ENCODE measurements at places on chromosomes 1 and 21.

DNA sequence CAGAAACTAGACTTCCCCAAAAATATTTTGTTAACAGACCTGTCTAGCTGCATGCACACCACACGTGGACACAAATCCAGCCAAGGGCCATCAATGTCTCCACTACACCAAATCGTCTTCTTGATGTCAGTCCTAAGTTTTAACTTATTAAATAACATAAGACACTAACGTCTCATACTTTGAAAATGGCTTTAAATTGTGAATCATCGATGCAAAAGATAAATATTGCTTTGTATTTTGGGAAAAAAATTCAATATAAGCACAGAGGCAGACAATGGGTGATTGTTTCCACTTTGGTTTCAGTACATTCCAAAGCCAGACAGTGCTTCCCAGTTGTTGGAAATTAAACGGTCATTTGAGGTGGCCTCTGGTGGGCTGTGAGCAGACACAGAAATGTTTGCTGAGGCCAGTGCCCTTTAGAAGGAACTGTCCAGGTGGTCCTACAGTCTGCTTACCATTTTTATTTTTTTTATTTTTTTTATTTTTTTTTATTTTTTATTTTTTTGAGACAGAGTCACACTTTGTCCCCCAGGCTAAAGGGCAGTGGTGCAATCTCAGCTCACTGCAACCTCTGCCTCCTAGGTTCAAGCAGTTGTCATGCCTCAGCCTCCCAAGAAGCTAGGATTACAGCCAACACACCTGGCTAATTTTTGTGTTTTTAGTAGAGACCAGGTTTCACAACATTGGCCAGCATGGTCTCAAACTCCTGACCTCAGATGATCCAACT is 1.8 kb upstream of the KIAA2013 start:
- DNase-seq, result no peak

- no peak for DNase-seq
Measured at GRCh38 chr21:29218749-29219148, 80.0 kb upstream of the BACH1 start.

DNA sequence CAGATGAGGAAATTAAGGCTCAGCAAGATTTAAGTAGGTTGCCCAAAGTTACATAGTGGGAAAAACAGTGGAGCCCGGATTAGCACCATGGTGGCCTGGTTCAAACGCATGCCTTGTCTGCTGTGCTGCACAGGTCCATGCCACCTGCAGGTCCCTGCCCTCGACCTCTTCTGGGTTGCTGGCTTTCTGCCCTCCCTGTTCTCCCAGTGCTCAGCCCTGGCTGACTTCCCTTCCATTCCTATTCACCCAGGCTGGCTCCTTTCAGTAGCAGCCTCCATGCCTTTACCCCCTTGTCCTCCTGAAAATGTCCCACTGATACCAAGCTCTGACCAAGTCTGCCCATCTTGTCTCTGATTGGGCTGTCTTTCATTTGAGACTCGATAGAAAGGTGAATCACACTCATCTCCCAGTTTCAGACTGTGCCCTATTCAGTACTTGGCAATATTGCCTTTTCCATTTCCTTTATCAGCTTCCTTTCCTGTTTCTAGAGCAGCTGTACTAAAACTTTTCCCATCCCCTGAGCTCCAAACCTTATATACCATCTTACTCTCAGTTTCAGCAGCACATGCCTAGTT is 75.8 kb downstream of the ST3GAL3 start:
- DNase-seq, result no peak

GRCh38 chr1:184695023-184695422 is 59.6 kb downstream of the EDEM3 start:
- no peak for DNase-seq

- DNase-seq, result no peak
Measured at GRCh38 chr1:3032371-3033039, 11.2 kb downstream of the ACTRT2 start.

- no peak for DNase-seq
Measured at GRCh38 chr1:12356004-12356890, 126.4 kb downstream of the VPS13D start.

GRCh38 chr1:56268519-56269140 is 310.7 kb downstream of the PLPP3 start:
- DNase-seq, result no peak

GRCh38 chr1:51634618-51635017 is 17.7 kb downstream of the OSBPL9 start:
- DNase-seq, result no peak

GRCh38 chr21:39208624-39209333 is 25.5 kb upstream of the PSMG1 start:
- no peak for DNase-seq

DNA sequence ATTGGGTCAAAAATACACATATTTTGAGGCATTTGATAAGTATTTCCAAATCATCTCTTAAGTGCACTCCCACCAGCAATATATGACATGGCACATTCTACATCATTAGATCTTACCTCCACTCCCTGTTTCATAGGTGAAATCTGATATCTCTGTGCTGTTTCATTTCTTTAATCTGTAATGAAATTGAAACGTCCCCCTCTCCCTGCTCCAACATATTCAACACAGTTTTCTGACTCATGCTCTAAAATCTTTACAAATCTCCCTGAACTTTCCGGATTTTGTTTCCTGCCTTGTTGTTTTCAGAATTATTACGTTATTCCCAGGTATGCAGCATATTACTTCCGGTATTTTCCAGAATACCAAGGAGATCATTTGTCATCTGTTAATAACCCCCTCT is 66.1 kb upstream of the AKT3 start:
- DNase-seq, result no peak

DNA sequence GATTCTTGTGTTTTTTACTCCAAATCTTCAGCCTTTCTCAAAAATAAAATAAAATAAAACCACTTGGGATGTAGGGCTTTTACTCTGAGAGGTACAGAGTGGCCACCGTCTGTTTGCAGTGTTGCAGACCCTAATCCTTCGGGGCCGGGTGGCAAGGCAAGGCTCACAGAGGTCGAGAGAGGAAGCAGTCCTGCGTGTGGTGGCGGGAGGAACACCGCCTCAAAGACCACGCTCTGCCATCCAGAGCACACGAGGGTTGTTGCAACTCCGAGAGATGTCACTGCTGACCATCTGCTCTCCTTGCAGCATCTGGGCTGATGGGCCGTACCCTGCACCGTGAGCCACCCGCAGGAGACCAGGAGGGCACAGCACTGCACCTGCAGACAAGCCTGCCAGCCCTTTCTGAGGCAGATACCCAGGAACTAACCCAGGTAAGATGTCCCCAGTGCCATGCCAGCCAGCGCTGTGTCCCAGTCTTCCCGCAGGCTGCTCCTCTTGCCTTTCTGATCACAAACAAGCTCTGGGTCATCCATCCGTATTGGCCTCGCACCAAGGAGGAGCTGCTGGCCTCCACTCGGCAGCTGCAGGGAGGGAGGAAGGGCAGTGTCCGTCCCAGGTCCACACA is 31.5 kb downstream of the SNAP47 start:
- DNase-seq, result no peak

GRCh38 chr1:72397786-72398185 is 115.4 kb upstream of the NEGR1 start:
- no peak for DNase-seq

GRCh38 chr1:95371666-95372282 is 137.8 kb downstream of the RWDD3 start:
- no peak for DNase-seq

- no peak for DNase-seq
Measured at GRCh38 chr1:9027307-9027706, 1.1 kb upstream of the SLC2A7 start.

- DNase-seq, result no peak
Measured at GRCh38 chr1:230011333-230012092, 55.5 kb upstream of the GALNT2 start.

DNA sequence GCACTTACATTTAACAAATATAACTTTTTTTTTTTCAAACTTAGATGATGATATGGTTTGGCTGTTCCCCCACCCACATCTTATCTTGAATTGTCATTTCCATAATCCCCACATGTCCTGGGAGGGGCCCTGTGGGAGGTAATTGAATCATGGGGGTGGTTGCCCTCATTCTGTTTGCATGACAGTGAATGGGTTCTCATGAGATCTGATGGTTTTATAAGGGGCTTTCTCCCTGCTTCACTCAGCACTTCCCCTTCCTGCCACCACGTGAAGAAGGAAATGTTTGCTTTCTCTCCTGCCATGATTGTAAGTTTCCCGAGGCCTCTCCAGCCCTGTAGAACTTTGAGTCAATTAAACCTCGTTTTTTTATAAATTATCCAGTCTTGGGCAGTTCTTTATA is 432.6 kb downstream of the AMY1C start:
- DNase-seq, result no peak

DNA sequence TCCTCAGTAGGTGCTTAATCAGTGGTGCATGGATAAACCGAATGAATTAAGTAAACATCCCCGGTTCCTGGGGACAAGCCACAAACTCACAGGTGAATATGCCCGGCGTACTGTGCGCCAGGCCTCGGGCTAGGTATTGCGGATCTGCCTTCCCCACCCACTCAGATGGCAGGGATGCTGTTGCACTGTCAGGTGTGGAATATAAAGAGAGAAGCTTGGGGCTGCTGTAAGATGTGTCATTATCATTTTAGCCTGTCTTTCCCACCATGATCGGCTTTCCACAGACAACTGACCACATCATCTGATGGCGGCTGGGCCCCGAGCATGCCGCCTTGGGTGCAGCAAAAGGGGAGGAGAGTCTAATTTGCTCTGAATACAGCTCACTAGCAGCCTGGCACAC is 45.4 kb upstream of the LRP8 start:
- DNase-seq, result no peak

GRCh38 chr21:41557884-41558283 is 49.9 kb upstream of the TMPRSS2 start:
- DNase-seq, result no peak

DNA sequence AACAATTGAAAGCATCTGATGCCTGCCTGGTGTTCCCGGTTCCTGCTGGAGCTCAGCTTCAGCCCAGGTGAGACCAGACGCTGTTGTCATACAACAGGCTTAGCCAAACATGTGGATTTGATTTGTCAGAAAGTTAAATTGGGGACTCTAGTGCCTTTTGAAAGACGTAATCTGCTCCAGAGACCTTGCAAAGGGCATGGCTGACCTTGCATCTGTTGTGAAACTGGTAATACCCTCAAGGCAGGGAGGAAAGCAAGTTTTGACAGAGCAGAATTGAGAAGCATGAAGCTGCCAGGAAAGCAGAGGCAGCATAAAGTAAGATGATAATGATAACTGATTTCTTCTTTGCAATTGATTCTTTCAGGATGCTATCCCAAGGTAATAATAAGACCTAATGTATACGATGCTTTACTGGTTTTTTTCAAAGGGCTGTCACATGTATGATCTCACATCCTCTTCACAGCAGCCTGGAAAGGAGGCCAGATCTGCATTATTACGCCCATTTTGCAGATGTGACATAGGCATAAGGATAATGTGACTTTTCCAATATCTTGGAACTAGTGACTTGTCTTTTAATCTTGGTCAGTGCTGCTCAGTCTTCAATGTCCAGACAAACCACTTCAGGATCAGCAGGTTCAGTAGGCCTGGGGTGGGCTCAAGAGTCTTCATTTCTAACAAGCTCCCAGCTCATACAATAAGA is 24.7 kb upstream of the CNN3 start:
- no peak for DNase-seq

DNA sequence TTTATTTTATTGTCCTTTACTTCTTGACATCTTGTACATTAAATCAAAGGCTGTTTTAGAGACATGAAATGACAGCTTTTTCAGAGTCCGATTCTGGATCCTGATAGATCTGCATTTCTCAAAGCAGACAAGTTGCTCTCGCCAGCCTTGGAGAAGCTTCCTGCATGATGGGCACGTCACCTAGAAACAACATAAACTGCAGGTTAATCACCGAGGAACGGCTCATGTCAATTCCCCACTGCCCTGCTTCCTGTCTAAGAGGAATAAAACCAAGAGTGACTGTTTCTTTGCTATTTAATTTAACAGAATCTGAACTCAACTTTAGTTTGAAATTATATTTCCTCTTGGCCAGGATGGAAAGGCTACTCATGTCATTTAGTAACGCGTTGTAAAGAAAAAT is 77.0 kb downstream of the RWDD3 start:
- no peak for DNase-seq

DNA sequence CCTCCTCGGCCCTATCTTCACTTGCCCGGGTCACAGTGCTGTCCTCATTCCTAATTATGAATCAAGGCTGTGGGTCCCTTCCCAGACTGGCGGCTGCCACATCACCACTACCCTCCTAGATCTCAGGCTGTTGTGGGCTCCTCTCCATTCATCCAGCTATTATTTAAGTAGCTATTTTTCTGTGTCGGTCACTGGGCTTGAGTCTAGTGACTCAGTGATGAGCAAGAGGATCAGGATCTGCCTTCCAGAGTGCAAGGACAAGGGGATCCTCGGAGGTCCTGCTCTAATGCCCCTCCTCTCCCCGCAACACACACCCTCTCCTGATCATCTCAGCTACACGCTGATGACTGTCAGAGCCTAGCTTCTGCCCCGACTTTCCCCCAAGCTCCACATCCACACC is 34.1 kb downstream of the CDCP2 start:
- no peak for DNase-seq

GRCh38 chr1:11339346-11340232 is 66.6 kb downstream of the UBIAD1 start:
- no peak for DNase-seq

DNA sequence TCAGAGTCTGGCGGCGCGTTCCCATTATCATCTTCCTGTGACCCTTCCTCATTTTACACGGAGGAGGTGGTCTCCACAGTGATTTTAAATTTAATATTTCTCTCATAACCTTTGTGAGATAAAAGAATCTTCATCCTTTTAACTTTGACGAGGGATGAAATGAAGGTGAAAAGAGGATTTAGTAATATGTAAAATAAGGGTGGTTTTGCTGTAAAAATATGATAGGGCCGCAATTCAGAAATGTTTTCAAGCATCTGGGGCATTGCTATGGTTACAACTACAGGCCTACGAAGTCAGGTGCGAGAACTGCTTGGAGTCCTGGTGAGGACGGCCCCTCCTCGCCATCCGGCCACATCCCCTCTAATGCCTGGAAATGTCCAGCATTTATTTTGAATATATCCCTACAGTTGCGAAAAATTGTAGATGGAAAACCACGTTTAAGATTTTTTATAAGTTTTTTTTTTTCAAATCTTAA is 422 bp upstream of the RSBN1 start:
- DNase-seq, result no peak

GRCh38 chr1:65319141-65319540 is 9.8 kb downstream of the DNAJC6 start:
- DNase-seq, result no peak

GRCh38 chr1:157189986-157190982 is 52.1 kb upstream of the ETV3 start:
- DNase-seq, result no peak

DNA sequence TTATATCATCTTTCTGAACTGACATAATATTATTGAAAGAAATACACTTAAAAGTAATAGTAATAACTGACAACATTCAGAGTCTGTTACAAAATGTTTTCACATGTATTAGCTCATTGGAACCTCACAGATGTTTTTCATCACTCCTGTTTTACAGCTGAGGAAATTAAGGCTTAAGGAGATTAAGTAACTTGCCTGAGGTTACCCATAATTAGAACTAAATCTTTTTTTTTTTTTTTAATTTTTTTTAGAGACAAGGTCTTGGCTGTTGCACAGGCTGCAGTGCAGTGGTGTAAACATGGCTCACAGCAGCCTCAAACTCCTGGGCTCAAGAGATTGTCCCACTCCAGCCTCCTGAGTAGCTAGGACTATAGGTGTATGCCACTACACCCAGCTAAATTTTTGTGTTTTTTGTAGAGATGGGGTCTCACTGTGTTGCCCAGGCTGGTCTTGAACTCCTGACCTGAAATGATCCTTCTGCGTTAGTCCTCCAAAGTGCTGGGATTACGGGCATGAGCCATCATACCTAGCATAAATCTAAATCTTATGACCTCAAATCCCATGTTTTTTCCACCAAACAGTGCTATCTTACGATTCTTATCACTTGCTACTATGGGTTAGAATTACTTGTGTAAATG is 64.7 kb upstream of the MACF1 start:
- no peak for DNase-seq

- no peak for DNase-seq
Measured at GRCh38 chr1:119987112-119987511, 82.3 kb downstream of the NOTCH2 start.
